Activated CD8-positive, alpha-beta memory T cell treated with anti-CD3 and anti-CD28 coated beads, Interleukin-2, amount 10 ng/mL, durations not matched to agents 7 days and 5 days (primary cell): ENCODE measurements at places on chromosomes 1 and 21. TPM values are rescaled to one million over a fixed set of nuclear protein-coding genes. Genes with fewer than 3 reads are reported as not detected.

The SLAMF1 gene
- total RNA-seq = 59.3 TPM

The TAF13 gene
- 26.4 TPM for total RNA-seq

- H3K36me3 ChIP-seq = peaks cover 58% of the 10 kb centered on the region
- H3K27ac ChIP-seq = peak overlapping the region; percentile 99
- H3K4me3 ChIP-seq = no peak overlapping the region
Measured at GRCh38 chr1:89309828-89310227, 37.2 kb upstream of the GBP5 start.

DNA sequence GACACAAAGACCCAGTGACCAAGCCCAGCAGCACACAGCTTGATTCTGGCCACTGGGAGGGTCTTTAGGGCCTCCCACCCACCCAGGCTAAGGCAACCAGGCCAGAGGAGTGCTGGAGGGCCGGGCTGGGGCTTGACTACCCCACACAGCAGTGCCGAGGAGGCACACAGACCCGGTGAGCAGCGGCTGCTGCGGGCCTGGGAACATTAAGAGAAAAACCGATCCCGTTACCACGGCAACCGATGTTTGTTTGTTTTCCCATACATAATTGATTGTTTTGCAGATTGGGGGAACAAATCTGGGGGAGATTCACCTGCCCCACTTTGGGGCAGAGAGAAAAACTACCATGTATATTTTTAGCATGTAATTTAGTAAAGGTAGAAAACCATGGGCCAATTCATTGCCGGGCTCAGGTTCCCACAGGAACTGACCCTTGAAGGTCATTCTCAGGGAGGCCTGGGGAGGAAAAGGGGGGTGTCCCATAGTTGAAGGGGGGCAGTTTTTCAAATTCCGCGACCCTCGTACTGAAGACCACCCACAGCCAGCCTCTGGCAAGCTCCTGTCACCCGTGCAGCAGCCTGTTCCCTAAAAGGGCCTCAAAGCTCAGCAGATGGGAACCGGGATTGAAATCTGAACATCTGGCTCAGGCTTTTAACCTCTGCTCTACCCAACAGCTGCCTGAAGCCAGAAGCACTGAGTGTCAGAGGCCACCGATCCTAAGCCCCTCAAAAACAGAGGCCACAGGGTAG lies 35.3 kb downstream of the CHD5 start:
- H3K27ac ChIP-seq = no peak overlapping the region
- peaks cover 7% of the 10 kb centered on the region for H3K27me3 ChIP-seq
- H3K4me3 ChIP-seq = no peak overlapping the region
- peaks cover 5% of the 10 kb centered on the region for H3K4me1 ChIP-seq

The IL22RA1 gene
- total RNA-seq = not detected

The SH2D2A gene
- 205 TPM for total RNA-seq

DNA sequence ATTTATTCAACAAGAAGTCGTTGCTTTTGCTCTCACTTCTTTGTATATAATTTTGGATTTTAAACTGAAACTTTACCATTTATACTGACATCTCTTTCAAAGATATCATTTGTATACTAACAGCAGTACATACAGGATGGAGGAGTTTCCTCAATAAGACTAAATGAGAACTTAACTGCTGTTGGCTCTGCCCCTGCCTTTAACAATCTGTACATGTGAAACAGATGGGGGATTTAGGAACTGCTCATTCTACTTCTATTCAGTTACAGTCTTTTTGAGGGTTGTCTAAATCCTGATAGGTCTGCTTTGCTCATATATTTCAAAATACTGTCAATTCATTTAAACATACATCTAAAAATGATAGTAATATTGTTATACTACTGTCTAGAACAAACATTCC lies 663.2 kb downstream of the ADGRL2 start:
- no peaks in the 10 kb centered on the region for H3K27me3 ChIP-seq
- DNase-seq = no peak
- H3K4me3 ChIP-seq = no peak overlapping the region
- no peak overlapping the region for H3K27ac ChIP-seq

- no peak for DNase-seq
- no peak overlapping the region for H3K4me3 ChIP-seq
- no peaks in the 10 kb centered on the region for H3K27me3 ChIP-seq
- H3K27ac ChIP-seq = no peak overlapping the region
- H3K36me3 ChIP-seq = no peaks in the 10 kb centered on the region
Measured at GRCh38 chr1:14976256-14976655, 177.3 kb upstream of the TMEM51 start.

DNA sequence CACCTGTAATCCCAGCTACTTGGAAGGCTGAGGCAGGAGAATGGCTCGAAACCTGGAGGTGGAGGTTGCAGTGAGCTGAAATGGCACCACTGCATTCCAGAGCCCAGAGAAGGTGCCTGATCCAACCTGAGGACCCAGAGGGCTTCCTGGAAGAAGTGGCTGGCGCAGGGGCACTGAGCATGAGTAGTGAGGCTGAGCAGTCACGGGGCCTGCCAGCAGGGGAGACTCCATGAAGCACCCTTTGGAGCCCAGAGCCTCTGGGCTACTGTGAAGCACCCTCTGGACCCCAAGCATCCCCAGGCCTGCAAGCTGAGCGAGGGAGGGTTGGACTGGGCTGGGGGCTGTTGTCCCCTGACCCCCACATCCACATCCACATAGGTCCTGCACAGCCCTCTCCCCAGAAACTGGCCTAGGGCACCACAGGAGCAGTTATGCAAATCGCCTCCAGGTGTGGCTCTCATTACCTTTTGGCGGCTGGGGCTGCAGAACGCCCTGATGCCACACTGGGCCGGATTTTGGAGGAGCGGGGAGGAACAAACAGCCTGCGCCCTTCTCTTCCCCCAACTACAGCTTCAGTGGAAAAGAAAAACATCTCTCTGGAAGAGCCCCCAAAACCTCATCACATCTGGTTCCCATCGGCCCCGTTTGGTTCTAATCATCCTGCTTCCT lies 78.2 kb upstream of the TARDBP start:
- peaks cover 4% of the 10 kb centered on the region for H3K36me3 ChIP-seq
- H3K27ac ChIP-seq = no peak overlapping the region
- H3K27me3 ChIP-seq = peaks cover 33% of the 10 kb centered on the region
- DNase-seq = no peak

The CD247 gene
- total RNA-seq = 190 TPM

The MAB21L3 gene
- total RNA-seq = not detected

GRCh38 chr21:42463861-42464515 lies 32.0 kb downstream of the RSPH1 start:
- no peaks in the 10 kb centered on the region for H3K36me3 ChIP-seq
- peak overlapping the region; percentile 77 for H3K27ac ChIP-seq
- DNase-seq = peak; percentile 84

The IL19 gene
- not detected for total RNA-seq

GRCh38 chr1:67759692-67760029 lies 73.6 kb downstream of the GNG12 start:
- no peaks in the 10 kb centered on the region for H3K36me3 ChIP-seq
- peaks cover under 1% of the 10 kb centered on the region for H3K4me1 ChIP-seq
- DNase-seq = no peak
- H3K27ac ChIP-seq = no peak overlapping the region
- H3K4me3 ChIP-seq = no peak overlapping the region

GRCh38 chr1:53085405-53085804 lies 23.4 kb downstream of the PODN start:
- no peak overlapping the region for H3K27ac ChIP-seq
- no peaks in the 10 kb centered on the region for H3K4me1 ChIP-seq
- no peaks in the 10 kb centered on the region for H3K36me3 ChIP-seq
- no peaks in the 10 kb centered on the region for H3K27me3 ChIP-seq
- H3K4me3 ChIP-seq = no peak overlapping the region

DNA sequence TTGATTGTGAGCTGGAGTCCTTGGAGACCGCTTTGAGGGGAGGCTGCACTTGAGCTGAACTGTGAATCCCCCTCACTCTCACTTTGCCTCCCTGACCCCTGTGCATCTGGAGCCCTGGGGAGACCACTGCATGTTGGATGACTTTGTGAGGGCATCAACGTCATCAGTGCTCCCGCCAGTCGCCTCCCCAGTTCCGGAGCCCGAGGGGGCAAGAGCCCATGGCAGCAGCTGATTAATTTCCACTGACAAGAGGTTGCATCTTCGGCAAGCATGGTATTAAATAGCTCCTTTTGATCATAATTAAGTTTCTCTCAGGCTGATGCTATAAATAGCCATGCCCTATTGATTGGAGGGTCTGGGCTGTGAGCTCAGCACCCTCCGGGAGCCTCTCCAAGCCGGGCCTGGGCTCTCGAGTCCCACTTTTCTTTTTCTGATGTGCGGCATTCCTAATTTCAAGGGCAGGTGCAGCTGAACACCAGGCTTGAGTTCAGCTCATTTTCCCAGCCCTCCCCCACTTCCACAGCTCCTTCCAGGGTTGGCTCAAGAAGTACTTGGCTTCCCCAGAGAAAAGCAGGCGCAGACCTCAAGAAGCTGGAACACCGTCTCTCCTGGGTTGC lies 33.2 kb downstream of the KCND3 start:
- no peak overlapping the region for H3K27ac ChIP-seq
- H3K4me1 ChIP-seq = no peaks in the 10 kb centered on the region
- no peak overlapping the region for H3K4me3 ChIP-seq
- peaks cover 29% of the 10 kb centered on the region for H3K27me3 ChIP-seq
- DNase-seq = no peak

GRCh38 chr1:213123536-213123935 lies 72.5 kb downstream of the RPS6KC1 start:
- no peak overlapping the region for H3K27ac ChIP-seq
- H3K27me3 ChIP-seq = no peaks in the 10 kb centered on the region
- H3K4me3 ChIP-seq = no peak overlapping the region
- peaks cover 9% of the 10 kb centered on the region for H3K4me1 ChIP-seq

GRCh38 chr1:199084293-199084692 lies 445.5 kb downstream of the PTPRC start:
- no peak for DNase-seq
- no peak overlapping the region for H3K27ac ChIP-seq
- peaks cover 29% of the 10 kb centered on the region for H3K36me3 ChIP-seq
- no peak overlapping the region for H3K4me3 ChIP-seq

The LRRC3 gene
- 2.3 TPM for total RNA-seq

- peak; percentile 72 for DNase-seq
- peaks cover 24% of the 10 kb centered on the region for H3K27me3 ChIP-seq
- peaks cover 4% of the 10 kb centered on the region for H3K4me1 ChIP-seq
- H3K36me3 ChIP-seq = peaks cover 2% of the 10 kb centered on the region
- no peak overlapping the region for H3K4me3 ChIP-seq
Measured at GRCh38 chr1:43934101-43934985, 742 bp downstream of the ARTN start.

DNA sequence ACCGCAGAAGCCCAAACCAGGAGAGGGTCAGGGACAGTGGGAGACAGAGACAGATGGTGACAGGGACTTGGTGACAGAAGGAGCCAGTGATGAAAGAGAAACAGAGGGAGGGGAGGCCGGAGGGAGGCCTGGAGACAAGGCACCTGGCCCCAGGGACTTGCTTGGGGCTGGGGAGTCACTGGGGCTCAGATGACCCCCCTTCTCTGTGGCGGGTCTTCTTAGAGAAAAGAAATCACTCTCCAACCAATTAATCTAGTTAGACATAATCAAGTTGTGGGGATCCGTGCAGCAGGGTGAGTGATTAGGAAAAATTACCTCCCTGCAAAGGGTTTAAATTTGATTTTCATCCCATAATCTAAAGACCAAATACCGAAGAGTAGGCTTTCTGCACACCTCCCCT lies 519.8 kb downstream of the PTPRU start:
- no peaks in the 10 kb centered on the region for H3K4me1 ChIP-seq
- H3K27ac ChIP-seq = no peak overlapping the region
- DNase-seq = no peak
- H3K27me3 ChIP-seq = peaks cover 11% of the 10 kb centered on the region
- H3K4me3 ChIP-seq = no peak overlapping the region

The KRTAP6-2 gene
- total RNA-seq = not detected

DNA sequence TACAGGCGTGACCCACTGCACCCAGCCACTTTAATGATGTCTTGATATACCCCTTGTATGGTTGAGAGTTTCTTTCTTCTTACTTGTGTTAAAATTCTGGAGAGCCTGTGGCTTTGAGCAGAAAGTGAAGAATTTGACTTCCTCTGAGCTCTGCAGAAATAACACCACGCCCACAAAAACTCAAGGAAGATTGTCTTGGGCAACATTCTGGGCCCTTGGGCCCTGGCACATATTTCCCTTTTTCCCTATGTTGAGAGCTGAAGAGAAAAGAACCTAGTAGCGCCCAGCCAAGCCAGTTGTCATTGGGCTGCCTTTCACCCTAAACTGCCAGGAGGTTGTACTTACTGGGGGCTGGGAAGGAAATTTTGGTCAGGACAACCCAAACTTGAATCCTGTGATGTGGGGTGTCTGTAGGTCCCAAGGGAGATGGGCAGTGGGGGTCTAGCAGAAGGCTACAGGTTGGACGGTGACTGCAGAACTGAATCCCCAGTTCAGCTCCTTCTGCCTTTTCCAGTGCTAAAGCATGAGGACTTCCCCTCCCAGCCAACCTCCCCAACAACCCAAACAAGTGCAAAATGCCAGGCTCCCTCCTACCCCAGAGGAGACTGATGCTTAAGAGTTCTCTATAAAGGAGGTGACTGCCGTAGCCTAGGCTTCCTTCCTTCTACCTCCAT lies 11.7 kb upstream of the SNAPIN start:
- peak overlapping the region; percentile 63 for H3K27ac ChIP-seq
- no peaks in the 10 kb centered on the region for H3K27me3 ChIP-seq
- DNase-seq = no peak
- peaks cover 46% of the 10 kb centered on the region for H3K36me3 ChIP-seq

The TMCO4 gene
- 18.4 TPM for total RNA-seq

GRCh38 chr1:155938220-155938627 lies 3.2 kb upstream of the RXFP4 start:
- no peak overlapping the region for H3K27ac ChIP-seq
- no peak overlapping the region for H3K4me3 ChIP-seq
- peaks cover 41% of the 10 kb centered on the region for H3K4me1 ChIP-seq
- peak; percentile 63 for DNase-seq
- H3K36me3 ChIP-seq = no peaks in the 10 kb centered on the region

The CYYR1 gene
- total RNA-seq = not detected

DNA sequence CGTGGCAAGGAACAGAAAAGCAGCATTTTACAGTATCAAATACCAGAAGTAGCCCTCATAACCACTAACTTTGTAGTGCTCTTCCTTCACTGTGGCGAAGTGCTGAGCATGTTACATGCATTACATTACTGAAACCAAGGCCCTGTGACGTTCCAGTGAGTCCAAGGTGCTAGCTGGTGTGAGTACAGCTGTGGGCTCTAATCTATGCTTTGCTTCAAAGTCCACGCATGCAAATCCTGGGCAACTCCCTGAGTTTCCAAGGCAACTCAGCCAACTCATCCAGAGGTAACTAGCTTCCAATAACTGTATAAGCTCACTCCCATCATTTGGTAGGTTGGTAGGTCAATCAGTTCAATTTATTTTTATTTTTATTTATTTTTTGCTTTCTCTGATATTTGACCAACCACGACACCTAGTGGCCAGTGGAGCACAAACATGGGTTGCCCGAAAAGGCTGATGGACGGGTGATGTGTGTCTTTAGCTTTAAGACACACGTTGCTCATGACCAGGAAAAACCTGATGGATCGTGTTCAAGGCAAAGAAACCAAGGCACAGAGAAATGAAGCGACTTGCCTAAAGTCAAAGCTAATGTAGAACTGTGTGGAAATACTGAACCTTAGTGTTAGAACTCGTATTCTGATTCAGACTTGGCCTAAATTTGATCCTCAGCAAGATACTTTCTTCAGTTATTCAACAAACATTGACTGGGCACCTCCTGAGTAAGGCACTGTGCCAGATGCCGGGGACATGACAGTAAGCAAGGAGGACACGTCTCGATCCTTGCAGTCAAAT lies 73.0 kb downstream of the GNG12 start:
- H3K4me3 ChIP-seq = no peak overlapping the region
- no peaks in the 10 kb centered on the region for H3K36me3 ChIP-seq
- H3K27ac ChIP-seq = no peak overlapping the region
- no peaks in the 10 kb centered on the region for H3K4me1 ChIP-seq
- H3K27me3 ChIP-seq = peaks cover 30% of the 10 kb centered on the region

- H3K4me3 ChIP-seq = no peak overlapping the region
- H3K27me3 ChIP-seq = peaks cover 21% of the 10 kb centered on the region
- no peaks in the 10 kb centered on the region for H3K36me3 ChIP-seq
- no peak overlapping the region for H3K27ac ChIP-seq
Measured at GRCh38 chr1:230760360-230760827, 13.2 kb downstream of the CAPN9 start.
